Pulmonary artery endothelial cell (primary cell): ENCODE measurements at places on chromosomes 3 and 15. TPM values are rescaled to one million over a fixed set of nuclear protein-coding genes. Genes with fewer than 3 reads are reported as not detected.

DNA sequence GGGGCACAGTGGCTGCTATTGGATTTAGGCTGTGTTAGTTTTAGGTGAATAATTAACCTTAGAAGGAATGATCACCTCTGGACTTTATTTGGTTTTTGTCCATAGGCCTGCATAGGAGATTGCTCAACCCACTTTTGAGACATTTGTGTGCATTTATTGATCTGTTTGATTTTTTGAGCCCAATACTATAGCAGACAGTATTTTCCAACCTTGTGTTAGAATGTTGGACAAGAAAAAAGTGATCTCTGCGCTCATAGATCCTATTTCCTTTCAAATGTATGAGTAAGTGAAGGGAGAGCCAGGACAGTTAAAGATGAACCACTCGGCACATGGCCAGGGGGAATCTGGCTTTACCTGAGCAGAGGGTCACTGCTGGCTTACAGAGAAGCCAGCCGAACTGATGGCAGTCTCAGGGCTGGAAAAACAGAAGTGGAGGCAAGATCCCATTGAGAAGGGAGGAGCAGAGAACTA lies 8.8 kb upstream of the TOPBP1 start:
- no peak for DNase-seq

GRCh38 chr15:67972377-67972776 lies 81.7 kb upstream of the PIAS1 start:
- DNase-seq, result no peak

- no peak for DNase-seq
Observed at GRCh38 chr15:82792068-82792467, 13.8 kb downstream of the FSD2 start.

DNA sequence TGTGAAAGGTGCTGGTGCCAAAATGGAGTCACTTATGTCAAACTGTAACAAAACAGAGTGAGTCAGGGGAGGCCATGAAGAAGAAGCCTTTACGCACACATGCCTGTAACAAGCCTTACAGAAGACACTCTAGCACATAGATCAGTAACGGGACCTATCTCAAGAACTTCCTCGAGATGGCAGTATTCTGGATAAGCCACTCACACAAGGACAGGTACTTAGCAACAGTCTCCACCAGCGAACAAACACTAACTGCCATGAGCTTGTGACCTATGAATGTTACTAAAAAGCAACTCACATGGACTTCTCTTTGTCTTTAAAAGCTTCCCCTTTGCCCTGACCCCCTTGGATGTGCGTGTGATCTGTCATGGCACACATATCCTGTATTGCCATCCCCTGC lies 235.1 kb downstream of the CD47 start:
- peak; percentile 1 for DNase-seq

- DNase-seq, result no peak
Observed at GRCh38 chr3:36379872-36380220, 458 bp upstream of the STAC start.

- no peak for DNase-seq
Observed at GRCh38 chr3:61613666-61614065, 52.3 kb downstream of the PTPRG start.

- no peak for DNase-seq
Observed at GRCh38 chr3:10312861-10313260, 8.1 kb downstream of the SEC13 start.

DNA sequence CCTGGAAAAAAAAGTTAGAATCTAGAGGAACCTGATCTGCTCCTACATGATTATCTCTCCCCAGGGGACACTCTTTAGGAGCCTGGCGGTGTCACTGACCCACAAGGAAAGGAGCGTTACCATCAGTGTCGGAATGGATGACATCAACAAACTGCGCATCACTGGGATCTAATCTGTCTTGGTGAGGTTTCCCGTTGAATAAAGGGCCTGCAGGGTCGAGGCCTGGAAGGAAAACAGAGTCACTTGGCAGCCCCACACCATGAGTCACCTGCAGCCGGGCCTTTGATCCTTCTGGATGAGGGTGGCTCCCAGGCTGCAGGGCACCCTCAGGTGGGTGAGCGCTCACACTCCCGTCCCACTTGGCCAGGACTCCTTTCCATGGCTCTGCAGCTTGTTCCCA lies 25.0 kb downstream of the LIPH start:
- no peak for DNase-seq

- DNase-seq, result no peak
Observed at GRCh38 chr3:32626631-32627030, 56.0 kb upstream of the DYNC1LI1 start.

DNA sequence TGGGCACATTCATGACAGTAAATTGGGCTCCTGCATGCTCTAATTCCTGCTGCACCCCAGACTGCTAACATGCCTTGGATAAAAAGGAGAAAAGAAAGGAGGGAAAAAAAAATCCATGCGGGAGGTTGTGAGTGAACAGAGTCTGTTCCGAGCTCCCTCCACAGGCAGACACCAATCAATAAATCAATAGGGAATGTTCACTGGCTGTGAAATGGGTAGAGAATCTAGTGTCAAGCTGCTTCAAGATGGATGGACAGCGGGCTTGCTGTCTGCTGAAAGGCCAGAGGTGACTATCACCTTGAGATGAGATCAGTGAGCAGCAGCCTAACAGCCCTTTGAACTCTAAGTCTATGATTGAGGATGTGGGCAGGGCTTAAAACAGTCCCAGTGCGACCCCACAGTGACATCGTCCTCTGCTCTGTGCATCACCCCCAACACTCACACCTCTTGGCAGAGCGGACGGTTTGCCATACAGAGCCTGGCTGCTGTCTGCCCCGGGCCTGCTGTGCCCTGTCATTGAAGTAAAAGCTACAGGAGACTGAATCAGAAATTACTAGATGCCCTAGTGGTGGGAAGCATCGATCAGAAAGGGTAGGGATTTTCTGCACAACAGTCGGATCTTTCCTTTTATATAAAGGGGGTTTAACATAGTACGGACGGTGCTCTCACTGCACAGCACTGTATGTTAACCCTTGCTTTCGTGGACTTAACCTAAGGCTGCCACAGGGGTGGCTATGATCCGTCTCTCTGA lies 247.9 kb upstream of the ONECUT1 start:
- DNase-seq, result no peak

- no peak for DNase-seq
Observed at GRCh38 chr3:94070341-94070911, 7.6 kb downstream of the NSUN3 start.

The TLR9 gene
- total RNA-seq, result 0.04 TPM in 1 of 2 replicates, not detected in the other

The GRK7 gene
- not detected in 2 replicates for total RNA-seq

DNA sequence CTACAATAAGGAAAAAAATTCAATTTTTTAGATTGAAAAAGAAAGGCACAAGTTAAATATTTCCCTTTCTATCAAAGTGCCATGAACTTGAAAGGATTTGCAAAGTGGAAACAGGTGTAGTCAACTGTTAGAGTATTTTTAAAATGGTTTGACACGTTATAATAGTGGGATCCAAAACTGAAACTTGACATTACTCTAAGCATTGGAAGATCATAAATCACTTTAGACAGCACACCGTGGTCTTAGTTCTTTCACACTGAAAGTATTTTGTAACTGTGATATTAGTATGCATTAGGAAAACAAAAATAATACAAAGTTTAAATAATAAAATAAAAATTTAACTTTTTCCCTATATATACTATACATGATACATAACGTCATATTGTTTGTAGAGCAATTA lies 933.1 kb downstream of the EPHA3 start:
- DNase-seq, result no peak
